Cardiac muscle cell (in vitro differentiated cells and primary cell): ENCODE measurements at places on chromosomes 1 and 21.
A peak's percentile ranks its signal among the peaks of the same experiment; 100 is the strongest.

DNA sequence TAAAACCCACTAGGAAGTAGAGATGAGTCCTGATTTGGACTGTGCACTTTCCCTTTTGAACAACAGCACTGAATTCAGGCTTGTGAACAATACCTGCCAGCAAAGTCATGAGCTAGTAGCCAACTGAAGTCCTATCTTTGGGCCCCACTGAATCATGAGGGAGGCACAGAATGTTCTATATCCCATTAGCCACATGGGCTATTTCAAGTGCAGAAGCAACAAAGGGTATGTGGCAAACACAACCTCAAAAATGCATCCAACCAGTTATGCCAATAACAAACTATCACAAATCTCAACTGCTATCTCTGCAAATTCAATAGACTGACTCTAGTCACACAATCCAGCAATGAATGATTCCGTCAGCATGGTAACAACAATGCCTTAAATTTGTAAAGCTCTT lies 276.0 kb downstream of the MRPL39 start:
- no peak for DNase-seq

DNA sequence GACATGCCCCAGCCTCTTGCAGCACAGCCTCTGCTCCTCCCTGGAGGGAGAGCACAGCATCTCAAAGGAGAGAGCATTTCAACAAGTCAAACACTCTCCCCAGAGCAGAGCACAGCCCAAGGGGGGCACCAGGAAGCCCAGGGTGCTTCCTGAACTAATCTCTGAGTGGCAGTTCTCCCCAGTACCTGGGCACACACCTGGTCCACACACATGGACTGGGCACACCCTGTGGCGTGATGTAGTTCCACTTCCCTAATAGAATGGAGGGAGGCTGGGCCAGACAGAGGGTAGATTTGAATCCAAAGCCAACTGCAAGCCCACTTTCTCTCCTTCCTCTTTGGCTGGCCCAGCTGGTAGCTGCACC lies 55.5 kb downstream of the CD46 start:
- DNase-seq: no peak

DNA sequence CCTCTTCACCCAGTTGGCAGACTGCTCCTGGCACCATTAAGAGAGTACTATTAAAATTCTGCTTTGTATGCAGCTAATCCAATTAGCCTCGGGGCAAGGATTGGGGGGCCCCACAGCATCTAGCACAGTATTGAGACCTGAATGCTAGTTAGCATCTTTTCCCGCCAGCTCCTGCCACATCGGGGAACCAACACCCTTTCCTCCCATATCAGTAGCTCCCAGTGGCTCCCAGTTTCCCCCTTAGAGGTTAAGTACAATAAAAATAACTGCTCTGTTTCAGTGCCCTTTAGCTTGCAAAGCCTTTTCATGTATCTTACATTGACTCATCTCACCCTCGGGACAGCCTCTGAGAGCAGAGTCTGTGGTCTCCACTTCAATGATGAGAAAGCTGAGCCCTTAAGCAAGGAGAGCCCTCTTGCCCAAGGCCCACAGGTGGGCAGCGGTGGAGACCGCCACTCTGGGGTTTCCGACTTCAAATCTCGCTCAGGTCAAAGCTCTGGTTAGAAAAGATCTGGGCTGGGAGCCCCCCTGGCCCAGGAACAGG lies 4.2 kb upstream of the PMVK start:
- no peak for DNase-seq

- DNase-seq: no peak
Measured at GRCh38 chr1:247535402-247535801, 838 bp downstream of the OR2C3 start.

GRCh38 chr1:76066394-76066793 lies 8.2 kb upstream of the ST6GALNAC3 start:
- peak; percentile 15 for DNase-seq

- no peak for DNase-seq
Measured at GRCh38 chr1:62428351-62428750, 8.5 kb upstream of the USP1 start.

DNA sequence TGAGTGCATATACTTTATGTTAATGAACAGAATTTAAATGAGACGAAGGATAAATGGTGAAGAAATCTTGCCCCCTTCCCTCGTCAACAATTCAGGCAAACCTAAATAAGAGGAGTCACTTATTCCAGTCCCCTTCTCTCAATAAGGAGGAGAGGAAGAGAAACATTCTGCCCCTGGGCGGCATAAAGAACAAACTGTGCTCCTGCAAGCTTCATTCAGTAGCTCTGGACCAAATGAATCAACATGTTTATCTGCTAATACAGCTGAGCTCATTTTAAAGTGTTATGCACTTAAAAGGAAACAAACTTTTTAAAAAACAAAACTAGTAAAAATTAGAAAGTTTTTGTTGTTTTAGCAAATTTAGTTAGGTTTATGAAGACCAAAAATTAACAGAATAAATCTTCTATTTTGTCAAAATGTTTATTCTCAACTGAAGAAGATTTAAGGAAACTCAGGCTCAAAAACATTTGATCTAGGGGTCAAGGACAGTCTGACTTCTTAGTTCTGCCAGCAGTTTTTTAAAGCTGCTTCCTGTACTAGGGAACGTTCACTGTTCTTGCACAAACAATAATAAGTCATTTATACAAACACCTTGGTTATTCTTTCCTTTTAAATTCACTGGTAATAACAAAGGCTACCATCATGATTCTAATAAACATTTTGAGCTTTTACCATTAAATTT lies 58.3 kb downstream of the AKT3 start:
- peak; percentile 22 for DNase-seq

DNA sequence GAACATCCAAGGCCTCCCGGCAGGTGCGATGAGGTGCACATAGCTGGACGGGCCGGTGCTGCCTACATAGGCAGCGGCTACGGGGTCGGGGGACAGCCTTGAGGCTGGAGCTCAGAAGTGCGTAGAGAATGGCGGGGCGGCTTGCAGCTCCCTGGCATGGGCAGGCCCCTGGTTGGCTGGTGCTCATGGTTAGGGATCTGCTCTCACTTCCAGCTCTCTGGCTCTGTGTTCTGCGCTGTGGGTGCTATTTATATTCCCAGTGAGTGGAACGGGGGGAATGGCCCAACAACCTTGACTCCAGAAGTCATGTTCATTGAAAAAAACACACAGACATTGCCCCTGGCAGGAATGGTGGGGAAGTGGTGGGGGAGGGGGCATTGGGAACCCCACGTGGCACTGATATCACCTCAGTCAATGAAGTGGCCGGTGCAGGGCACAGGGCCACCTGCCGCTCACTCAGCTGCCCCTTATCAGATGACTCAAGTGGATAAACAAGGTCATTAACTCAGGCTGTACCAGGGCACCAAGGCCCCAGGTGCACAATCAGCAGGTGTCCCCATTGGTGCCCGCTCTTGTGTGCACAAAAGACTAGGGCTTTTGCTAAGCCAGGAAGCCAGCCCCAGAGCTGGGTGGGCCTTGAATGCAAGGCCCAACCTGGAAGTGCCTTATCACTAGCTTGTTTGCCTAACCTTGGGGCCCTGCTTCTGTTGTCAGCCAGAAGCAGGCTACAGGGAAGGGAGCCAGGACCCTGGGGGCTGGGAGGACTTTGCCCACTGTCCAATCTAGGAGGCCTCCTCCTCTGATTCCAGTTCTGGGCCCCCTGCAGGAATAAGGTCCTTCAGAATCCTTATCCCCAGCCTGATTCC lies at the start of gene NR0B2:
Gene NR0B2 (minus strand): TSS at position 222 of the 866 bp plus-strand sequence. CDS start 35 bp downstream, at position 187.
- DNase-seq: peak; percentile 65

DNA sequence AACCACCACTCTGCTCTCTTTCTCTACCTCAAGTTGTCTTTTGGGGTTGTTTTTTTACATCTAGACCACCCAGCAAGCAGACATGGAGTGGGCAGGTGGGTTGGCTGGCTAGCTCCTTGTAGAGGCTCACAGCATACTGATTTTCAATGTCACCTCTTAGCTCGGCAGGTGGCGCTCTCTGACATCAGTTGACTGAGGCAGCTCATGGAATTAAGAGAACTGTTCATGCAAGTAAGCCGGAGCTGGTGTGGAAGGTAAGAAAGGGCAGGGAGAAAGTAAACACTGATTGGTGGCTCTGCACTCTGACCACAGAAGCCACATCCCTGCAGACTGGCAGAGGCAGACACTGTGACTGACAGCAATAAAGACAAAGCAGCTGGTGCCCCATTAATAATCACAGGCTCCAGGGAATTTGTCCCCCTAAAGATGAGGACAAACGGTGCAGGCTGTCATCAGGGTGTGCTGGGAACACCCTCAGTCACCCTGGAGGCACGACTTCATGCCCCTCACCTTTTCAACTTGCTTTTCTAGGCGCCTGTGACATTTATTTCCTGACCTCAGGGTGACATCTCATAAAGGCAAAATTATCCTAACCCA lies 226.8 kb downstream of the LMX1A start:
- DNase-seq: peak; percentile 87

DNA sequence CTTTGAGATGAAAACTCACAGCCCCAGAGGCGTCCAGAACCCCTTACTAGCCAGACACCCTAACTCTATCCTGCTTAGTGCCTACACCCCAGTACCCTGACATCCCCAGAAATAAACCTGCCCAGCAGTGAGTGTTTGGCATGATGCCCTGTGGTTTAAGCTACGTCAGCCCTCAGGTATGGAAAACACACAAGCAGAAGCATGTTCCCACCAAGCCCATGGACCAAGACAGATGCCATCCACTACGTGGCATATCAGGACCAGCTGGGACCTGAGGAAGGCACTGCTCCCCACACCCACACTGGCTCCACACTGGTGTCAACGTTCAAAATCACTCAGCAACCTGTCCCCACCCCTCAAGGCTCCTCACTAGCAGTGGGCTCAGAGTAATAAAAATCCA lies 116.4 kb downstream of the SYT2 start:
- DNase-seq: no peak

GRCh38 chr1:116907351-116907750 lies 2.4 kb upstream of the PTGFRN start:
- DNase-seq: no peak

GRCh38 chr1:111234866-111235265 lies 7.4 kb downstream of the CHI3L2 start:
- no peak for DNase-seq

- DNase-seq: no peak
Measured at GRCh38 chr1:236734141-236734765, 48.0 kb downstream of the ACTN2 start.

DNA sequence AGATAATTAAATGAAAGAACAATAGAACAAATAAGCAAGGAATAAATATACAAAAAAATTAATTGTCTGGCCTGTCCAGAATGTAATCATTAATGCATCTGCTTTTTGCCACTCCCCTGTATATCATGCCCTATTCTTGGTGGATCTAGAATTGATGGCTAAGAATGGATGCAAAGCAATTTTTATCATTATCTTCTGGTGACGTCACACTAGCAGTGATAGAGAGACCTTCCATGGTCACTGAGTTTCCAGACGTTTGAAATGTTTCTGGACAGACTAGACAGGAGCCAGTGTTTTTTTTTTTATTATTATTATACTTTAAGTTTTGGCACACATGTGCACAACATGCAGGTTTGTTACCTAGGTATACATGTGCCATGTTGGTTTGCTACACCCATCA lies 563.0 kb downstream of the NEGR1 start:
- no peak for DNase-seq
